ENCODE measurements at places on chromosomes 4 and X.

DNA sequence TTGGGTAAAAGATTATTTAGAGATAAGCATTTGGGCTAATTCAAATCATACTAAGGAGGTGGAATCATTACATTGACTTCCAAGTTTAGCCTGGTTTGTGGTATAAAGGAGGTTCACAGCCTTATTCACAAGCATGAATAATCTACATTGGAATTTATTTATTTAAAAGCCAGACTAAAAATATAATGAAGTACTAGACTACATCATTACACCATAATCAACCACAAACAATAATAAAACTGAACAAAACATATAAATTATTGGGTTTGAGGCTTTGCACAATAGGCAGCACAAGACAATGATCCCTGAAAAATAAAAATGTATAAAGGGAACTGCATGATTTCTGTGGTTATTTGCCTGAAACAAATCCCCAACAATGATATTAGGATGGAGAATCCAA, 314.0 kb downstream of the GBA3 start:
- no peak for DNase-seq

DNA sequence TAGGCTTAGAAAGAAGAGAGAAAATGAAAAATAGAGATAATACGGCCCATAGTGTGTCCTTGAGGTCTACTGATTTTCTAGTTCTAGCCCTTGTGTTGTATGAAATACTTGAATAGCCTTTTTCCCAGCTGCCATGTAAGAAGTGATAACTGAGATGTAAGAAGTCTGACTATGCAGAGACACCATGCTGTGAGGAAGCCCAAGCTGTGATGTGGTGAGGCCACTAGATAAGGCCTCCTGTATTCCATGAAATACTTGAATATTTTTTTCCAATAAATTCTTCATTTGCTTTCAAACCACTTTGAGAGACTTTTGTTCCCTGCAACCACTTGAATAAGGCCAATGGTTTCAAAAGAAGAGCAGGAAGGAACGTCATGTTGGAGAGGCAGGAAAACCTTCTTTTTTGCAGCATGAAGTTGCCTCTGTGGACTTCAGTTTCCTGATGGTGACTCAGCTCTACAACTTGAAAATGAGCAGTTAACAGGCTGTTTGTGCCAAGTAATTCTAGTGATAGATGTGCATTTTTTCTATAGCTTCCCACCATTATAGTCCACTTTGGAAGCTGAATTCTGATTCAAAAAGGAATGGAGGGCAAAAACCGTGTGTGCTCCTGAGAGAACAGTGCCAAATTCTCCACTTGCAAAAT, 25.5 kb upstream of the FAM9C start:
- DNase-seq = no peak

DNA sequence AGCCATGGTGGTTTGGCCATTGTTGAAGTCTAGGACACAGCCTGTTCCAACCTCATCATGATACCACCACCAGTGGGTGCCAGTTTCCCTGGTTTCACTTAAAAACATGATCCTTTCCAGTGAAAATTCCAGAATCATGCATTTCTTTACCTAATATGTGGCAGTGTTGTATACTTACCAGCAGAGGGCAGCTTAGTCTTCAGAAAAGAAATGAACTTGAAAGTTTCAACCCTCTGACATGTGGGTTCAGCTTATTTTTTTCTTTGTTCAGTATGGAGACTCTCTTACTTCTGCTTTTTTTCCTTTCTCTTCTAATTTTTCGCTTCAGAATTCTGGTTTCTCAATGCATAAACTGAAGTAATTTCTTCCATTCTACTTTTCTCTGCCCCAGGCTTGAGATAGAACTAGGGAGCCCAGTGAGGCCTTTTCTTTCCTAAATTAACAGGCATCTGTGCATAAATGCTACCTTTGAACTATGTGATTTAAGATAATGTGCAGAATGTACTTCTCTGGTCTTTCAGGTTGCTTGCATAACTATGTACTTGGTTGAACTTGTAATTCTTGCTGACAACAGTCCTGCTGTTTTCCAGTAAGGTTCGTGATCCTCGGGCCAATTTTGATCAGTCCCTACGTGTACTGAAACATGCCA, 10.7 kb downstream of the LIAS start:
- no peak for DNase-seq

GRCh38 chrX:16828124-16828908, 41.8 kb downstream of the RBBP7 start:
- no peak for DNase-seq

- DNase-seq = no peak
Observed at GRCh38 chr4:73345399-73345975, 58.6 kb upstream of the ALB start.

- DNase-seq = no peak
Observed at GRCh38 chr4:178068136-178068535, 625.9 kb upstream of the AGA start.
